ENCODE measurements at places on chromosomes 3 and 15.

- no peak for DNase-seq
Measured at GRCh38 chr3:55511895-55512570, 24.9 kb upstream of the WNT5A start.

- no peak for DNase-seq
Measured at GRCh38 chr3:184345317-184346144, 8.1 kb downstream of the FAM131A start.

- no peak for DNase-seq
Measured at GRCh38 chr3:48682786-48683185, 2.9 kb downstream of the NCKIPSD start.

GRCh38 chr3:59935025-59935424, 885.2 kb upstream of the CFAP20DC start:
- DNase-seq = no peak

DNA sequence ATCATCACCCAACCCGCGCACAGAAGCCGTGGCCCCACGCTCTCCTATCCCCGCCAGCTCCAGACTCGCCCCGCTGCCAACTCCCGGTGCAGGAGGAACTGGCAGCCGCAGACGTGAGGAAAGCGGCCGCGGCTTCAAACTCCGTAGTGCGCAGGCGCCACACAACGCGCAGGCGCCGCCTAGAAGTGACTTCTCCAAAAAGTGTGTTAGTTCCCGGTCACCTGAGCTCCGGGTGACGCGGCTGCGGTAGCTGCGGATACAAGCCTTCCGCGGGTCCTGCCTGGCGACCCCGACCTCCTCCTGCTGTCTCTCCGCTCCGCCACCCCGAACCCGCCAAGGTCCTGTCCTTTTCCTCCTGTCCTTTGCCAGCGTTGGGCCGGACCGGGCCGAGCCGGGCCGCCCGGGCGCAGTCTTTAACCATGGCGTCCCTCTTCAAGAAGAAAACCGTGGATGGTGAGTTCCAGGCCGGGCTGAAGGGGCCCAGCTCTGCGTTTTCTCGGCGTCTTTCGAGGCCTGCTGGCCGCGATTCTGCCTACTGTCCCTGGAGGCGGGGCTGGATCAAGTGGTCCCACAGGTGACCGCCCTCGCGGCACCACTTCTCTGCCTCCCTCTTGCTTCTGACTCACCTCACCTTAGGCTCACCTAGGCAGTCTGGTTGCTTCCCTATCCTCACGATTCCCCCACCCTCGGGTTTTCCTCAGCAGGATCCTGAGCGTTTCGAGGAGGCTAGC, at the start of gene CHMP2B:
TSS of gene CHMP2B (plus strand) at position 206 of the 731 bp plus-strand sequence. CDS start at position 420, 214 bp downstream.
- peak; percentile 89 for DNase-seq

GRCh38 chr3:47421741-47422649, 41.2 kb downstream of the PTPN23 start:
- no peak for DNase-seq

- DNase-seq = no peak
Measured at GRCh38 chr15:51049081-51049480, 45.6 kb downstream of the TNFAIP8L3 start.

- no peak for DNase-seq
Measured at GRCh38 chr3:127064391-127065137, 81.6 kb downstream of the PLXNA1 start.

DNA sequence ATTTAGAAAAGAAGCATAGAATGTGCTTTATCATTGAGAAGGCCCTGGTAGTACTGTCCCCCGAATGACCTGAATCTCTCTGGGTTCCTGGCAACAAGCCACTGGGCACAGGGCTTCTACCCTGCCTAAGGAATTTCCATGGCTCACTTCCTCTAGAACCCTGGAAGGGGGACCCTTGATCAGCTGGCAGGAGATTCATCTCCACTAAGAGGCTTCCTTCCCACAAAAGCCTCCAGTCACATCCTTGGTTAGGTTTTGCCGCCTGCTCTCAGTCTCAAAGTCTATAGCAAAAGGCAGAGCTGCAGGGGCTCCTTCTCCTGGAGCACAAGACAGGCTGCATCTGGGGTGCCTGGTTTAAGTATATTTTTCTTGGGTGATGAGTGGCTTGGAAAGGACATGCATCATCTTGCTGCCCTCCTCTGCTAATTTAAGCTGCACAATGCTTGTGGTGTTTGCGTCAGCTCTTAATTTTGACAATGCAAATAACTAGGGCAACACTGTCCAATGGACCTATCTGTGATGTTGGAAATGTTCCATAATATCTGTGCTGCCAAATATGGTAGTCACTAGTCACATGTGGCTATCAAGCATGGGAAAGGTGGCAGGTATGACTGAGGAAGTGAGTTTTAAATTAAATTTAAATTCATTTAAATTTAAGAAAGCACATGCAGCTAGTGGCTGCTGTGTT, 33.4 kb upstream of the RARRES1 start:
- DNase-seq = no peak

- DNase-seq = peak; percentile 67
Measured at GRCh38 chr15:40367686-40368611, 9.9 kb downstream of the DISP2 start.

DNA sequence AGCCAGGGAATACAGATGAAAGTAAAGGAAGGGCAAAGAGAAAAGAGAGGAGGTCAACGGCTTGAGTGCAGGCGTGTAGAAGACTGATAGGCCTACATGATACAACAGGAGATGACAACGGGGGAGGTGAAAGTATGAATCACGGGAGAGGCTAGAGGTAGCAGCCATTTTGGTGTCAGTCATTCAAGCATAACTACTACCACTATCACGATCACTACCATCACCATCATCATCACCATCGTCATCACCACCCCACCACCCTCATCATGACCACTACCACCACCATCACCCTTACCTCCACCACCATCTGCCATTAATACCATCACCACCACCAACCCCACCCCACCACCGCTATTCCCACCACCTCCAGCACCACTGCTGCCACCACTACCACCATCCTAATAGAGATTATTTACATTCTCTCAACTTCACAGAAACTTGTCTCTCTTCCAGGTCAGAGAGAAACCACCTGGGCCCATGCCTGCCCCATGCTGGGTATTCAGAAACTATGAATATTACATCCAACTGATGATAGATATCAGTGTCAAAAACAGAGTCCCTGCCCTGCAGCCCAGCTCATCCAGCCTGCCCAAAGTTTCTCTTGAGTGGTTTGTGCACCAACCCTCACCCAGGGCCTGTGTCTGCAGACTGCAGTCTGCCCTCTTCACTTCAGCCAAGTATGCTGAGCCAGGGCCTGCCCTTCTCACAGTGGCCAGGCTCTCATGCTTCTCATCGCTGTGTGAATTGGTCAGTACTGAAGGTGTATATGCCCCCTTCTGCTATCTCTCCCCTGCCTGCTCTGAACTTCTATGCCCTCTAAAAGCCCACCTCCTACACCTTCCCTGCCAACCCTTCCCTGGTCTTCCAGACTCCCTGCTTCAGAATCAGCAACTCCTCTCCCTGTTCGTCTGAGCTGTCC, 215.6 kb upstream of the TLE3 start:
- no peak for DNase-seq

DNA sequence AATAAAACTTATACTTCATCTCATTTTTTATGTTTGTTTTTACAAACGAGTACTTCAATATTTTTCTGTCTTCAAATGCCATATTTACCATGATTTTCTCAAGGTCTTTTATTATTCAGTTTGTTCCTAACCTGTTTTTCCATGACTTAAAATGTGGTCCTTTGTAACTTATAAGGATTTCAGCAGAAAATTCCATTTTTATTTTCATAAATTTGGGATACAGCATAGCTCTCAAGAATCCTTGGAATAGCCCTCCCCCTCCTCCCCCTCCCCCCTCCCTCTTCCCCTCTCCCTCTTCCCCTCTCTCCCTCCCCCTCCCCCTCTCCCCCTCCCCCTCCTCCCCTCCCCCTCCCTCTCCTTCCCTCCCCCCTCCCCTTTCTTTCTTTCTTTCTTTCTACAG, 14.9 kb upstream of the STX19 start:
- no peak for DNase-seq

DNA sequence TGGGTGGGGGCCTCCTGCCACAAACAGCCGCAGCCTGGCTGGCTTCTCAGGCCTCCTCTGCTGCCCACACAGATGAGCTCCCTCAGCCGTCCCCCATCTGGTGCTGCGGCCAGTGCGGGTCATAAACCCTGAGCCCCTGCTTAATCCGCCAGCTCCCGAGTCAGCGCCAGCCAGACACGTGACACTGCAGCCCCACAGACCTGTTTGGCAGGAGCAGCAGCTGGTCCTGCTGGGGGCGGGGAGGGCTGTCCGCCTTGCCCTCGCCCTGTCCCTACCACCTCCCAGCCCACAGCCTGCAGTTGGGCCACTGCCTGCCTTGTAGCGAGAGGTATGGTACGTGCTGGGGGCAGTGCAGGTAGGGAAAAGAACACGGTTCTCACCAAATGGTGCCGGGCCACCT, 86.2 kb downstream of the IQSEC1 start:
- DNase-seq = no peak
